ENCODE measurements at places on chromosomes 1 and 21.

DNA sequence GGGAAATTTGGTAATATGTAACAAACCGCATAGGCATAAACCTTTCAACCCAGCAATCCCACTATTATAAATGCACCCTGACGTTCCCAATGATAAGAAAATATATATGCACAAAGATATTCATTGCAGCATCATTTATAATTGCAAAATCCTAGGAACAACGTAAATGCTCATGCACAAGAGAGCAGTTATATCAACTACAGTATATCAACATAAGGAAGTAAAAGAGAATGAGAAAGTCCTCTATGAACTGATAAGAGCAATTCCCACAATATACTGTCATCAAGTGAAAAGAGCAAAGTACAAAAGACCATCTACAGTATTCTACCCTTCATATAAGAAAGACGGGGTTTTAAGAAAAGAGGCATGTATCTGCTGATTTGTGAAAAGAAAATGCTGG is 229.9 kb downstream of the SLC45A1 start:
- DNase-seq, result no peak

- no peak for DNase-seq
Observed at GRCh38 chr1:221276896-221277409, 397.7 kb downstream of the HLX start.

DNA sequence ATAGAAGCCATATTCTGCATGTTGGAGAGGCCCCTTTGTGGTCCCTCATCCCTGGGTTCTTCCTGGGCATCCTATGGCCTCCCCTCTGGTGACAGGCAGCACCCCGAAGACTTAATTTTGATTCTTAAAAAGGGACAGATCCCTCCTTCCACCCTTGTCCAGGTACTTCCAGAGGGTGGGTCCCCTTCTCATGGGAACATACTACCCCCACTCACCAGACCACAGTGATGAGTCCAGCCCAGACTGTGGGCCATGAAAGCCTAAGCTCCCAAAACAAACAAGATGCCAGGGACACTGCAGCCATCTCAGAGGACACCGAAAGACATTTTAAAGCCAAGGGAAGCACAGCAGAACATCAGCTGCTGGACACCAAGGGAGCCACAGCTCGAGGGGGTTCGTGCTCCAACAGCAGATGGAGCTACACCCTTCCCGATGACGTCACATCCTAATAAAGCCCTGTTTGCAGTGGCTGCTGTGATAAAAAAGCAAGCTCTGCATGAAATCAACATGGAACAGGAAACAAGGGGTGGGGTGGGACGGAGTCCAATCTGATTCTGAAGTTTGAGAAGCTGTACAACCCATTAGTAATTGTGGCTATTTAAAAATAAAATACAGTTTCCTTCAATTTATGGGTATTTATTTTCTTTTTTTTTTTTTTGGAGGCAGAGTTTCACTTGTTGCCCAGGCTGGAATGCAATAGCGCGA is 32.4 kb downstream of the GNB1 start:
- no peak for DNase-seq

- no peak for DNase-seq
Observed at GRCh38 chr1:206868264-206868663, 2.8 kb downstream of the IL20 start.

DNA sequence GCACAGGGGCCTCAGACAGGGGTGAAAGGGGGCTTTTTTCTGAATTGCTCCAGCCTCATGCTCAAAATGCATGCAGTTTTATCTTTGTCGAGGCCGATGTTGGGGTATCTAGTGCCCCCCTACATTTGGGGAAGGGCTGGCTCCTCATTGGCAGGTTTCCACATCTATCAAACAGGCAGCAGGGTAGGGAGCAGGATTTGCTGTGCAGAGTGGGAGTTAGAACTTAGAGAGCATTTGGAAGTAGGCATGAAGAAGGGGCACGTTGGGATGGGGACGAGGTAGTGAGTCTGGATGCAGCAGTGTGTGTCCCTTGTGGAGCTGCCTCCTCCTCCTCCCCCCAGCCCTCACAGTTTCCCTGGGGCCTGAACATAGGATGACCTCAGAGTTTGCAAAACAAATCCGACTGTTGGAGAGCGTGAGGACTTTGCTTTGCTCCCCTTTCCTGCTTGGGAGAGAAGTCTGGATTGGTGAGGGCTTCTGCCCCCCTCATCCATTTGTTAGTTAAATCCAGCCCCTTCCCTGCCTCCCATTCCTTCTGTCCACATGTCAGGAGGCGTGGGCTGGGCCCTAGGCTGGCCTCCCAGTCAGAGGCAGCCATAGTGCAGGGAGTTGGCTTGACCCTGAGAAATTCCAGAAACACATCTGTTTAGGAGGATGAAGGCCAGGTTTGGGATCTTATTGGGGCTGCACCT is 36.9 kb upstream of the GPR37L1 start:
- no peak for DNase-seq

DNA sequence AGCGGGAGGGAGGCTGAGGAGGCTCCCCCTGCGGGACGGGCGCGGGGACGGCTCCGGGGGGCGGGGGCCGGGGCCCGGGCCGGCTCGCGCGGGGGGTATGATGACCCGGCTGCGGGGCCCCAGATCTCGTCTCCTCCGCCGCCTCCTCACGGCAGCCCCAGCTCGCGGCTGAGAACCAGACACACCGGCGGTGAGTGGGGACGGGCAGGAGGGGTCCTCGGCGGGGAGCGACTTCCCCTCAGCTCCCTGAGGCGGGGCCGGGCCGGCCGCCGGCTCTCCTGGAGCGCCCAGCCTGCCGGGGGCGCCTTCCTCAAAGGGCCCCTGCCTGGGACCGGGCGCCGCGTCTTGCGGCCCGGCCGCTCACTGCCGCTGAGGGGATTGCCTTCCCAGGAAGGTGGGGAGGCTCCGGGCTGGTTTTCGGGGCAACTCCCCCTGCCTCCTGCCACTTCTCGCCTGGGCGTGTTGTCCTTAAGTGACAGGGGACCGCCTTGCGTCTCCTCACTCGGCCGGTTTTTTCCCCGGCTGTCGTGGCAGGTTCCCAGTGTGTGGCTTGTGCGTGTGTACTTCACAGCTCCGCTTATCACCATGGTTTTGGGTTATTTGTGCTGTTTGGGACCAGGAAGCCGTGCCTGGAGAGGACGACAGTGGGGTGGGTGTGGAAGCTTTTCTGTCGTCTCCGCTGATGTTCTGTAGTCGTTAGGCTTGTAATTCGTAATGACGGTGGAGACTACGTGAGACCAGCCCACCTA is 800 bp downstream of the HIPK1 start:
- peak; percentile 65 for DNase-seq

All from mesothelial cell of epicardium (in vitro differentiated cells).